ENCODE measurements at places on chromosomes 13 and 19.

DNA sequence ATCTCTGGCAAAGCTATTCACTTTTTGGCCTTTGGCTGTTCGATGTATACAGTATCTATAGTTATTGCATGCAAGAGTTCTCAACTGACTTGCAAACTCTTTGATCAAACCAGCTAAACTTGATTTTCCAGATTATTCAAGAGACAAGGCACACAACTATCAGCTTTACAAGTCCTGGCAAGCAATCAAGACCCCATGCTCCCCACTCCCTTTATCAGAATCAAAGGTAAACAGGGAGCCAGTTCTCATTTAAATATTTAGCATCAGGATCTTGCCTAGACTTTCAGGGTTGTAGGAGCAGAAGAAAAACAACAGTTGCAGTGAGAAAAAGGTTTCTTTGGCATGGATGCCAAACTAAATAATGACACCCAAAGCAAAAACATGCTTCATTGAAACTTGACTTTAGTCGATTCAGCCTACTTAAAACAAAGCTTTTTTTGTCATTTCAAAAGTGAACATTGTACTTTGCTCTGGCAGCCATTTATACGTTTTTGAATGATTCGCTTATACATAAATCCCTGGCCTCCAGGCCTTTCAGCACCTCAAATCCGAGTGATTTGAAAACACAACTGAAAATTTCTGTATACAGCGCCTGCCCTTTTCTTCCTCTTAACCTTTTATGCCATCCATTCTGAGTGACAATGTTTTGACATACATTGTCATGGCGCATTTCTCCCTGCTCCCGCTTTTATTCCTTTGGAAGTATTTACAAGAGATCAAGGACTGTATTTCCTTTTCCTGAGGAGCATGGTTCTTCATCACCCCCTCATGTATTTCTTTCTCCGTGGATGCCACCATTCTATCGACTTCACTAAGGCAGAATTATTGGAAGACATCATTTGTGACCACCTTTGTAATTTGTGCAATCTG, 340.8 kb downstream of the KLF5 start:
- no peak for DNase-seq

- no peak for DNase-seq
Measured at GRCh38 chr19:1417681-1418495, 10.5 kb downstream of the DAZAP1 start.

DNA sequence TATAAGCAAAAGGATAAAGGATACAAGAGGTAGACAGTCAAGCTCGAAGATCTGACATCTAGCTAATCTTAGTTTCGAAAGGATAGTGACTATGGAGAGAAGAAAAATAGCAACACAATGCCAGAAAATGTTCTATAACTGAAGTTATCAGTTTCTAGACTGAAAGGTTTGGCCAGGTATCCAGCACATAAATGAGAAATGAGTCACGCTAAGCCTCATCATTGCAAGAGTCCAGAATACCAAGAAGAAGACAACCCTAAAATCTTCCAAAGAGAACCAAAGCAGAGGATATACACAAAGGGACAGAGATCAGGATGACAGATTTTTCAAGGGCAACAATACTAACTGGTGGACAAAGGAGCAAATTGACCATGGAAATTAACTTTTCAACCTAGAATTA, 237.0 kb downstream of the POSTN start:
- no peak for DNase-seq

DNA sequence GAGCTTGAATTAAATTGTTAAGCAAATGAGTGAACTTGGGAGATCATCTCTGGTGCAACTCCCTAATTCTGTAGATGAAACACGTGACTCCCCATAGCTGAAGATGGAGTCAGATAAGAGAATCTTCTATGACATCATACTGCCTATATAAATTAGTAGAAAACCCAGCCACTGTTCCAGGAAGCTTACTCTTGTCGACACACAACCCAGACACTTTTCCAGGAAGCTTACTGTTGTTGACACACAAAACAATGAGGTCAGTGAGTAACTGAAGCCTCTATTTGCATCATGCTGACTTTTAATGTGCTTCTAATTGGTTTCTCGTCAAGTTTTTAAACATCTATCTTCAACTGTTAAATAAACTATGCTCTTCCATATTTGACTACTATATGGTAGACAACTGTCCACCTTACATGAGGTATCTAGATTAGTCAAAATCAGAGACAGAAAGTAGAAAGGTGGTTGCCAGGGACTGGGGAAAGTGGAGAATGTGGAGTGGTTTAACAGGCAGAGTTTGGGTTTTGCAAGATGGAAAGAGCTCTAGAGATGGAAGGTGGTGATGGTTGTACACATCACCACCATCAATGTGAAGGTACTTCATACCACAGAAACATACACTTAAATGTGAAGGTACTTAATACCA, 168.2 kb downstream of the FGF14 start:
- DNase-seq = peak; percentile 0

DNA sequence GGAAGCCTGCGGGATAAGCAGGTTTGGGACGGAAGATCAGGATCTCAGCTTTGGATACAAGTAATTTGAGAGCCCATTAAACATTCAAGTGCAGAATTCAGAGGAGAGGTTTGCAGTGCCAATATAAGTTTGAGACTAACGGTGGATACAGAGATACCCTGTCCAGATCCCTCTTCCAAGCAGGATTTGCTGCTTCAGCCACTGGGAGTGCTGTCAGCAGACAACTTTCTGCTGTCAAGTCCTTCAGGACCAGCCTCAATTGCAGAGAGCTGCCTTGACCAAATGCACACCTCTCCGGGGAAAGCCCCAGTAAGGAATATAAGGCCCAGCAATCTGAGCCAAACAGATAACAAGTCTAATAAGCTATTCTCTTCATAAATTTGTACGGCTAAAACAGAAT, 46.1 kb upstream of the ZNF780A start:
- no peak for DNase-seq

- no peak for DNase-seq
Measured at GRCh38 chr13:100115693-100116254, 26.9 kb downstream of the PCCA start.

DNA sequence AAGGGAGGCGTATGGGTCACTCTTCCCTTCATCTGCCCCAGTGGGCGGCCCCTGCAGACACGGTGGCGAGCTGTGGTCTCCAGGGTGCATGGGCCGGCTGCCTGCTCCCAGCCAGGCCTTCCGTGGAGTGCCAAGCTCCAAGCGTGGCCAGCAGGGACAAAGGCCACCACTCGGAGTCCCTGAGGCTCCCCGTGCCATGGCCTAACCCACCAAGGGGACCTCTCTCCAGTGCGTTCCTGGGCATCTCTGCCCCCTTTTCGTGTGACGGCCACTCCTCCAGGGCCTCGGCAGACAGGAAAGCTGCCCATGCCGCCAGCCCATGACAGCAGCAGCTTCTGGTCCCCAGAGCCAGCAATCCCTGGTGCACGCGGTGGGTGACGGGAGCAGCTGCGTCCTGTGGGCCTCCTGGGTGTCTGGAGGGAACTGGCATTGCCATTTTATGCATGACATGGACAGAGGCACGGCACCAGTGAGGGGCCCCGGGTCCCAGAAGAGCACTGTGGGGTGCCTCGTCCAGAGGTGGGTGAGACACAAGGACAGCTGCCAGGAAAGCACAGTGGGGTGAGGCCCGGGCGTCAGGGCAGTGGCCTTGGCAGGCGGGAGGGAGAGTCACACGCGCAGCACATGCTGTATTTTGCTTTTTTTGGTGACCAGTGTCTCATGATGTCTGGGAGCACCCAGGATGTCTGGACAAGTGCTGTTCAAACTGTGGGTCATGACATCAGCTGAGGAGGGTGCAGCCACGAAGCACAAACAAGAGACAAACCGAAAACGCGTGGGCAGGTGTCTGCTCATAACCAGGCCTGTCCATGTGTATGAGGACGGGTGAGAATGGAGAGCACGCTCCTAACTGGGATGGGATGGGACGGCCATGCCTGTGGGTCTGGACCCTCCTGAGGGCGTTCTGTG, 32.3 kb downstream of the CEBPG start:
- no peak for DNase-seq

DNA sequence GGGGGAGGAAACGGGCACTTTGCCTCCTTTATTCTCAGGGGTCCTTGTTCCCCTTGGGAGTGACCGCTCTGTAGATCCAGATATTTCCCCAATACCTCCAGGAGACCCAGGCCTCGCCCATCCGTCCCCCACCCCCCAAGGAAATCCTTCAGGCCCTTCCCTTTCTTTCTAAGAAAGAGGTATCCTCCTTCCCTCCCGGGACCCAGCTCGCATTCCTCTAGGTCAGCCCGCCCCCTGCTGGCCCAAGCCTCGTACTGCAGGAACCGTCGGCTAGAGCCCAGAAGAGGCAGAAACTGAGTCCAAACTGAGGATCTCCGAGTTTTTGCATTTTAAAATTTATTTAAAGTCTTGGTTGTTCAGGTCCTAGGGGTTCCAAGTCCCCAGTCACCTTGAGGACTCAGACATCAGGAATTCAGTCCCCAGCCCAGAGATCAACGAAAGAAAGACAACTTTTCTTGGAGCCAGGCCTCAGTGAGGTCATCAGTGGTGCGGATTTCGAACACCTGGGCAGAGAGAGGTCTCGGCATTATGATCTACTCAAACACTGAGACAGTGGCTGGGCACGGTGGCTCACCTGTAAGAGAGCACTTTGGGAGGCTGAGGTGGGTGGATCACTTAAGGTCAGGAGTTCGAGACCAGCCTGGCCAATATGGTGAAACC, 7.5 kb upstream of the LRFN1 start:
- peak; percentile 87 for DNase-seq

GRCh38 chr13:97333983-97334382, 100.0 kb upstream of the RAP2A start:
- DNase-seq = no peak

GRCh38 chr19:55229145-55229788, 704 bp upstream of the TMEM86B start:
- no peak for DNase-seq

- DNase-seq = no peak
Measured at GRCh38 chr13:97901716-97902115, 51.8 kb upstream of the IPO5 start.

DNA sequence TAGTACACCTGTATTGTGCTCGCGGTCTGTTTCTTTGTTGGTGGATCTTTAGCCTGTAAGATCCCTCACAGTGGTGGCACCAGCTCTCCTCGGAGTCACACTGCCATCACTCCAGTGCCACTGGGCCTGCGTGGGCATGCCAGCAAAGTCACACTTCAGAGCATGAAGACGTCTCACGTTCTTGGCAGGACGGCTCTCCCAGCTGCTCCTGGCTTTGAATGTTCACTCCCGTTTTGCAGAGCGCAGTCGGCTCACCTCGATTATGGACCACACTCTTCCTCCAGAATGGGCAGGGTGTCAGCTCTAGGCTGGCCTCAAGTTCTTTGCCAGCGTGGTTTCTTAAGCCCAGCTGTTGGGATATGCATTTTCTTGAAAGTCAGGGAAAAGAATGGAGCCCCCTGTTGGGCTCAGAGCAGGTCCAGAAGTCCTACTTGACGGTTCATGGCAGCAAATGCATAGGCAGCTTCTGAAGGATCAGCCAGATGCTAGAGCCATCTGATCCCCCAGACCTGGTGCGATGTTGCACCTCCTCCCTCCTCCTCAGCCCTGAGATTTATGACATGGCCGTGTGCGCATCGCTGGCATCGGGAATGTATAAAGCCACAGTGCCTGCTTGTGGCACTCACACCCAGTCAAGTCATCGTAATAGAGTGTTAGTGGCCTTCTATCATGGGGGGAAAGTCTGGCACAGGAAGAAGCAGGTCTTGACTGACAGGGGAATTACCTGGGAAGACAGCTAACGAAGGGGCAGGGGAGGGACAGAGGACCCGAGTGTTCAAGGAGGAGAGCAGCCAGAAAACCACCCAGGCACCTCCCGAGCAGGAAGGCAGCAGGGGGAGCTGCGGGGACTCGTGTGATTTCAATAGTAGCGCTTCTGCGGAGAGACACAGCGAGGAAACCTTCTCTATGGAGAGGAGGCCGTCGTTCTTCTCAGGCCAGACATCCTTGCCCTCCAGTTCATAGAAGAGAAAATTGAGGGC, 40.2 kb upstream of the NPAS1 start:
- no peak for DNase-seq

GRCh38 chr13:101453784-101454201, 1.3 kb downstream of the ITGBL1 start:
- no peak for DNase-seq

- no peak for DNase-seq
Measured at GRCh38 chr19:46073268-46073922, 32.6 kb upstream of the IGFL4 start.

GRCh38 chr19:10219678-10220077, 11.5 kb downstream of the S1PR2 start:
- peak; percentile 75 for DNase-seq

DNA sequence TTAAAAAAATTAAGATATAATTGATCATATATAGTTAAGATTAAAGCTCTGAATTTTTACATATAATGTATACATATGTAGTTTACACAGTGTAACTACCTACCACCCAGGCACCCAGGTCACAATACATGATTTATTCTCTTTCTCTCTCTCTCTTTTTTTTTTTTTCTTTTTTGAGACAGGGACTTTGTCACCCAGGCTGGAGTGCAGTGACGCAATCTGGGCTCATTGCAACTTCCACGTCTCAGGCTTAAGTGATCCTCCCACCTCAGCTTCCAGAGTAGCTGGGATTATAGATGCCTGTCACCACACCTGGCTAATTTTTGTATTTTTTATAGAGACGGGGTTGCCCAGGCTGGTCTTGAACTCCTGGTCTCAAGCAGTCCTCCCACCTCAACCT, 18.8 kb upstream of the CLASRP start:
- DNase-seq = no peak
